Stimulated activated CD4-positive, alpha-beta T cell treated with anti-CD3 and anti-CD28 coated beads, Interleukin-1b, Interleukin-23, amount 100 ng/mL, for 1 hour (primary cell): ENCODE measurements at places on chromosomes 4 and X.

DNA sequence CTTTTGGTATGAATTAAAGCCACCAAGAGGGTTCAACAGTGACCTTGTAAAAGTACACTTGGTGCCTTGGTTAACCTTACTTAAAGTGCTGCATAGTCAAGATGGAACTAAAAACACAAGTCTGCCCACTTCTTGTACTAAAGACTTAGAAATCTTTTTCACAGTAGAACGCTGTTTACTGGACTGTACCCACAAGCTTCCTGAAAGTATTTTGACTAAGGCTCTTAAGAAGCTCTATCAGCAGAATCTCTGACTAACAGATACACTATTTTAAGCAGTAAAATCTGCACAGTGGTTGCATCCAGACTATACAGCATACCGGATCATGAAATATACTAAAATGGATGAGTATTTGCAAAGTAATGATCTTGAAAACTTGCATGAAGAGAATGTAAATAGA is 7.2 kb downstream of the RAB28 start:
- no peak for DNase-seq

DNA sequence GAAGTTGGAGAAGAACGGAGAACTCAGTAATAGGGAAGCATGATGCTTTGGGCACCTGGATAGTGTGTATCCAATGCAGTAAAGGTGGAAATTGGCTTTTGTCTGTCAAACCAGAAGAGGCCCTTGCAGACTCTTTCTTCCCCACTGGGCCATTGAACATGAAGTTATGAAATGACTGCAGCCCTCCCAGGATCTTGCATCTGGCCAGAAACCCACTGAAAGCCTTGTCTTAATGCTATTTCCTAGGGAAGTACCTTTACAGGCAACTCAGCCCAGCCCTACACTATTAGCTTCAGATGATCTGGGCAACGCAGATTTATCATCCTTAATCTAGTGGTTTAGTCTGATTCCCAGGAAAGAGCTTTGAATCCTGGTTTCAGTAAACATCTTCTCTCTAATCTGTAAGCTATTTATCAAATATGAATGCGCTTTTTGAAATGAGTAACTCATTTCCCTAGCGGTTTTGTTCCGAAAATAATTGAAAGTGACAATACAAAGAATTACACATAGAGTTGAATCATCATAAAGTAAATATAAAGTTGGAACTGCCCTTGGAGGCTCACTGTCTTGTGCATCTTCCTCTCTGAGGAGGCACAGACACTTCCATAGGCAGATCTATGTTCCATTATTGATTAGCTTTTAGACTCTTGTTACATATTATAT is 464.1 kb downstream of the IDS start:
- DNase-seq: no peak

- no peak for DNase-seq
Observed at GRCh38 chr4:151575646-151576045, 166.7 kb downstream of the FHIP1A start.

- no peak for DNase-seq
Observed at GRCh38 chr4:123114915-123115756, 192.7 kb upstream of the NUDT6 start.

- DNase-seq: no peak
Observed at GRCh38 chrX:53044995-53045394, 3.6 kb upstream of the GPR173 start.

DNA sequence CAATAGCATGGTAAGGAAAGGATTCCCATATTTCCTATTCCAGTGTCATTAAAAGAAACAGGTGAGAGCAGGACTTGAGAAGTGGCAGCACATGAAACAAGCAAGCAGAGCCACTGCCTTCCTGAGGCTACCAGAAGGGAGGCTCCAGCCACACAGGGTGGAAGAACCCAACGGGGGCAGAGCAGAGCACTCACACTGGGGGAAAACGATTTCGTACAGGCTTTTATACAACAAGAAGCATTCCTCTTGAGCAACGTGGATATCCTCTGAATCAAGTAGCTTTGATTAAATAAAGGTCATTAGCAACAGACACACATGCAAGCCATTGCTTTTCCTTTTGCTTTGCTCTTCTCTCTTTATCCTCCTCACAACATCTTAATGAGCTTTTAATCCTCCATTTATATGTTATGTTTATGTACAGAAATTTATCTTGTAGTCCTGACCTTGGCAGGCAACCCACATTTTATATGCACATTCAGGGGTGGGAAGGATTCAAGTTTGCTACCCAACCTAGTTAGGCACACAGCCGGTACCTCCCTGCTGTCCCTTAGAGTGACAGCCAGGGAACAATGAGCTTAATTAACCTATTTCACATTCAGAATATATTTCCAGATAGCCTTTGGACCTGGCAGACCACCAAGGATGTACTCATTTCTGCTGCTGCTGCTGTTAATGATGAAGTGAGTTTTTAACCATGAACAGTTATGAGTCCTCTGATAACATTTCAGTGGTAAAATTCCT is 202.1 kb downstream of the ARHGAP24 start:
- no peak for DNase-seq

DNA sequence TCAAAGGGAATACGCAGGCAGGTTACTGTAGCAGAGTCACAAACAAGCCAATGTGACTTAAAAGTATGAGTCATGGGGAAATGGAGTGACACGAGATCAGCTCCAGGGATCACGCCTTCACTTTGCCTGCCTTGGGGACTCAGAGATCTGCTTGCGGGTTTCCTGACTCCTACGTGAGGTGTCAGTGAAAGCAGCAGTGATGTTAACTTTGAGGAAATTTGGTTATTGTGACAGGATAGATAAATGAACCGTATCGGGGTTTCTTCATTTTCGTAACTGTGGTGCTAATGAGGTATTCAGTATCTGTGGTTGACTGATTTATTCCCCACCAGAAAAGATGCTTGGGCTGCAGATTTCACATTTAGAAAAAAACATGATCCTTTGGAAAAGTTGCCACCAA is 383.3 kb upstream of the ZFP42 start:
- no peak for DNase-seq

DNA sequence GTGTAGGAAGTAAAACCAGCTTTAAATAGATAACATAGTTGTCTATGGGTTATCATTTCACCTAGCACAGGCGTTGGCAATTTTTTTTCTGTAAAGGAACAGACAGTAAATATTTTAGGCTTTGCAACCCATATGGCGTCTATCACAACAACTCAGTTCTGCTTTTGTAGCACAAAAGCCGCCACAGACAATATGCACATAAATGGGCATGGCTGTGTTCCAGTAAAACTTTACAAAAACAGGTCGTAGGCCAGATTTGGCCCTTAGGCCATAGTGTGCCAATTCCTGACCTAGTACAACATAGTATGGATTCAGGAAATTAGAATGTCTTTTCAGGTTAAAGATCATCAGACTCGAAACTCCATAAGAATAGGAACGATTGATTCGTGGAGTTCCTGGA is 265.3 kb upstream of the GK2 start:
- no peak for DNase-seq

DNA sequence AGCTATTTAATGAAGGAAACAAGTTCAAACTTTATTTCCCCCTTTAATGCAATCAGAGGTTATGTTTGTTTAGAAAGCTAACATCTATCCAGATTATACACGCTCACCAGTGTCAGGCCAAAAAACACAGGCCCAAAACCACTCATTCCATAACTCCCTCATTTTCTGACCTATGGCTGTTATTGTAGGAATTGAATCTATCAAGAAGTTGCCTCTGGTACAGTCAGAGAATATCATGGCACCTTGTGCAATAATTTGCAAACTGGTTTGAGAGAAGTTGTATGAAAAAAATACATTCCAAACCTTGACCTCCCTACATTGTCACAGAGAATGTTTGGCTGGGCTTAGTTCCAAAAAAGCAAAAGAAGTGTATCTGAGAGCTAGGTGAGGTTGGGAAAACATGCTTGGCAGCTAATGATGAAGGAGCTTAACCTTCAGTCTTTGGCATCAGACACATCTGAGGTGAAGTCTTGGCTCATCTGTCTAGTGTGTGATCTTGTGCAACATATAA is 591.0 kb downstream of the ANKRD50 start:
- DNase-seq: no peak

GRCh38 chrX:134571796-134572195 is 86.5 kb downstream of the PLAC1 start:
- no peak for DNase-seq

- no peak for DNase-seq
Observed at GRCh38 chr4:12409507-12410190, 981.0 kb upstream of the HS3ST1 start.

DNA sequence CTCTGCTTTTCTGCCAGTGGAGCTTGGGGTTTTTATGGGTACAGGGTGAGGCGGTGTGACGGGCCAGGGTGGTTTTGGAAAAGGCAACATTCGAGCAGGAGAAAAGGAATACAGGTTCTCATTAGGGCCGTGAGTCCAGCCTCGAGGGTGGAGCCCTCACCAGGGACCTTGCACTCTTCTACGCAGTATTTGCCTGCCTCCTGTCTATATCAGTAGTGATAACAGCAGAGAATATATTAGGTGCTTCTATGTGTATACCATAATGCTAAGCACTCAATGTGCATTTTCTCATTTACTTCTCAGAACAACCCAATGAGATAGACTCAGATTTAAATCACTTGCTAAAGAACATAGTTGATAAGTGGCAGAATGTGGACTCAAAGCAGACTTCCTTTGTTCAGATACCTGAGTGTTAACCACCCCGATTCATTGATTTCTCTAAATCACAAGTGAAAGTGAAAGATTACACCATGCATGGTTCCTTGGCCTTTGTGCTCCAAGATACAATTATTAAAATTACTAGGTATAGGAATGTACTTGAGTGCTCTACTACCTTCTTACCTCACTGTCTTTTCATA is 403.9 kb downstream of the PCDH7 start:
- DNase-seq: no peak

GRCh38 chr4:113943863-113944262 is 35.6 kb downstream of the ARSJ start:
- DNase-seq: no peak

- DNase-seq: no peak
Observed at GRCh38 chr4:38231626-38232025, 271.4 kb downstream of the PTTG2 start.

DNA sequence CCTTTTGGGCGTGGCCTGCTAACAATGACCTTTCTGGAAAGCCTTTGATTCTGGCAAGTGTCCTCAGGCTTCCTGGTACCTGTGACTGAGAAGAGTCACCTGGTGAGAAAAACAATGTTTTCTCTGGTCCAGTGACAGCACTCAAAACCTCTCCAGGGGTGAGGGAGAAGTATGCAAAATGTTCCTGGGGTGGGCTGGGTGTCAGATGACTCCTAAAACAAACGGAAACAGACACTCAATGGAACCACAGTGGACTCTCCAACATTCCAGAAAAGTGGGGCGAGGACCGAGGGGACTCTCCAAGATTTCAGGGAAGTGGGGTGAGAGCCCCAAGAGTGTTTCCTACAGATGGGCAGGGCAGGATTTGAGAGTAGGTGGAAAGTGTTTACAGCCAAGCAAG is 69.5 kb downstream of the ANAPC4 start:
- DNase-seq: no peak

GRCh38 chrX:50067435-50068284 is 133.1 kb downstream of the AKAP4 start:
- no peak for DNase-seq

GRCh38 chr4:7322166-7322991 is 112.4 kb downstream of the PSAPL1 start:
- DNase-seq: no peak

DNA sequence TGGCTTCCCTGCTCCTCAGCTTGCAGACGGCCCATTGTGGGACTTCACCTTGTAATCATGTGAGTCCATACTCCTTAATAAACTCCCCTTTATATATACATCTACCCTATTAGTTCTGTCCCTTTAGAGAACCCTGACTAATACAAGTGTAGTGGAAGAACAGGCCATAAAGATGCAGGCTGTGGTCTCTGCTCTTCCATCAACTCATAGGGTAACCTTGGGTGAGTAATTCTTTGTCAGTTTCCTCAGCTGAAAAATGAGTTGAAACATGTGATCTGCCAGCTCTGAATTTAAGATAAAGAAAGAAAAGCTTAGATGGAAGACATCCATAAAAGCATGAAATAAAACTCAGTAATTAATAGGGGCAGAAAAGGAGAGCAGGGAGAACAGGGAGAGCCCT is 103.6 kb downstream of the ENOX2 start:
- DNase-seq: no peak
